NCI-H446 (cell line): ENCODE measurements at places on chromosomes 2 and 18.
A peak's percentile ranks its signal among the peaks of the same experiment; 100 is the strongest.

DNA sequence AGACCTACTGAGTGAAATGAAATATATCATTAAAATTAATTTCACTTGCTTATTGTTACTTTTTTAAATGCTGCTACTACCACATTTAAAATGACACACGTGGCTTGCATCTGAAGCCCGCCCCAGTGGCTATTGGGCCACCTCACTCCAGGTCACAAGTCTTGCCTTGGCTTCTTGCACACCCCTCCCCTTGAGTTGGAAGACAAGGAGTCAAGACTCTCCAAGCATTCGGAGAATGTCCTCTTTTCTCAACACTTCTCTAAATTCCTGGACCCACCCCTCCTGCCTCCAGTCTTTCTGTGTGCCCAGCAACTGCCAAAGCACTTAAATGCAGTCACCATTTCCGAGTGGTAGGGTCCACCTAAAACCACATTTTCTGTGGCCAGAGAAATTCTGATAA lies 73.4 kb downstream of the ZBTB7C start:
- no peak for DNase-seq

- no peak for DNase-seq
Observed at GRCh38 chr2:10374362-10374943, 71.7 kb downstream of the HPCAL1 start.

DNA sequence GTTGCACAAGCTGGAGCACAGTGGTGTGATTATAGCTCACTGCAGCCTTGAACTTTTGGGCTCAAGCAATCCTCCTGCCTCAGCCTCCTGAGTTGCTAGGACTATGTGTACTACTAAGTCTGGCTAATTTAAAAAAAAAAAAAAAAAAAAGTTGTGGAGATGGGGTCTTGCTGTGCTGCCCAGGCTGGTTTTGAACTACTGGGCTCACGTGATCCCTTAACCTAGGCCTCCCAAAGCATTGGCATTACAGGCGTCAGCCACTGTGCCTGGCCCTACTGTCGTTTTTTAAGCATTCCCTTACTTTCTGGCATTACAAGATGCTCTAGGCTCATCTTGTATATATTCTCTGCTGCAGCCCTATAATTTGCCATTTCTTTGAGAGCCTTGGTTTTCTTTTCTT lies 88.3 kb downstream of the RAPH1 start:
- no peak for DNase-seq

DNA sequence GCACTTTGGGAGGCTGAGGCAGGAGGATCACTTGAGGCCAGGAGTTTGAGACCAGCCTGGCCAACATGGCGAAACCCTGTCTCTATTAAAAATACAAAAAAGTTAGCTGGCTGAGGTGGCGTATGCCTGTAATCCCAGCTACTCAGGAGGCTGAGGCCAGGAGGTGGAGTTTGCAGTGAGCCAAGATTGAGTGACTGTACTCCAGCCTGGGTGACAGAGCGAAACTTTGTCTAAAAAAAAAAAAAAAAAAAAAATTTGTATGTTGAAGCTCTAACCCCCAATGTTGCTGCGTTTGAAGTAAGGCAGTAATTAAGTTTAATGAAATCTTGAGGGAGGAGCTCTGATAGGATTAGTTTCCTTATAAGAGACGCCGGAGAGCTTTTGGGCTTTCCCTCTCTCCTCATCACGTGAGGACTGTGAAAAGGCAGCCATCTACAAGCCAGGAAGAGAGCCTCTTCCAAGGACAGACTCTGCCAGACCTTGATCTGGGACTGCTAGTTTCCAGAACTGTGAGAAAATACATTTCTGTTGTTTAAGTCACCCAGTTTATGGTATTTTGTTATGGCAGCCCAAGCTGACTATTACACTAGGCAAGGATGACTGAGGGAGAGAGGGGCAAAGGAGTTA lies 11.5 kb upstream of the PNPT1 start:
- no peak for DNase-seq

DNA sequence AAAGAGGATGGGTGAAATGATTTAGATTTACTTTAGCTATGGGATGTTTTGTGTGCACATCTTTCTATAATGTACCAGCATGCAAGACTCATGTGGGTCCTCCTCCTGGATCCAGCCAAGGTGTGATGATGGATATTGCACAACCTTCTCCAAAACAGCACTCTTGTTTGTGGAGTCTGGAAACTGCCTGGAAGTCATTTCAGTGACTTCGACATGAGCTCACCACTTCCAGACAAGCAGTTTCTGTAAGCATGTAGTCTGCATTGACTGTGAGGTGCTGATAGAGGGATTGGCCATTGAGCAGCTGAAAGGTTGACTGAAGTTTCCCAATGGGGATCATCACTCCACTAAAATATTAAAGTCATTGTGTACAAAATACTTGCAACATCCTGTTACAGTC lies 154.0 kb downstream of the TRIB2 start:
- no peak for DNase-seq

- DNase-seq: no peak
Observed at GRCh38 chr18:35159782-35160181, 81.1 kb upstream of the ZNF397 start.

GRCh38 chr2:44612276-44612675 lies 250.5 kb downstream of the CAMKMT start:
- no peak for DNase-seq

DNA sequence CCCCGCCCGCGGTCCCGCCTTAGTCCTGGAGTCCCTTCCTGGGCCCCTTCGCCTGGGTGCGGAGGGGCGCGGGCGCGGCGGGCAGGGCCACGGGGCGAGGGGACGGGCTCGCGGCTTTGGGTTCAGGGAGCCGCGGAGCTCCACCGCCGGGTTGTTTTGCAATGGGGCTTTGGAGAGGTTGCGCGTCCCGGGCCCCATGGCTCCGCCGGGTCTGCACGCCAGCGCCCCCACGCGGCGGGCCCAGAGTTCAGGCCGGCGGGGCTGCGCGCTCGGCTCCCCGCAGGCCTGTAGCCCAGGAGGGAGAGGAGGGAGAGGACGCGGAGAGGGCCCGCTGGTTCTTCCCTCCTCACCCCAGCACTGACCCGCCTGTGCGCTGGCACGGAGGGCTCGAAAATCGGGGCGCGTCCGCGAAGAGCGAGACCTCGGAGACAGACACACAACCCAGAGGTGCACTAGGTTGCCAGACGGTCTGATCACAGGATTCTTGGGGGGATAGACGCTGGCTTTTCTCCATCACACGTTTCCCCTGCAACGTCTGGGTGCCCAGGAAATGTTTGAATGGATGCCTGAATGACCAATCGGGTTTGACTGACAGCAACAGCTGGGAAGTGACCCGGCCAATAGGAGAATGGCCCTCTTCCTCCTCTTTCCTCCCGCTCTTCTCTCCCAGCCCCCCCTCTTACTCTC lies 4.9 kb upstream of the SIX2 start:
- no peak for DNase-seq

- DNase-seq: no peak
Observed at GRCh38 chr2:74756356-74756890, 77.5 kb upstream of the HK2 start.

GRCh38 chr2:109645412-109646184 lies 31.4 kb downstream of the SOWAHC start:
- DNase-seq: no peak

GRCh38 chr2:62577994-62578781 lies 72.2 kb upstream of the TMEM17 start:
- no peak for DNase-seq

DNA sequence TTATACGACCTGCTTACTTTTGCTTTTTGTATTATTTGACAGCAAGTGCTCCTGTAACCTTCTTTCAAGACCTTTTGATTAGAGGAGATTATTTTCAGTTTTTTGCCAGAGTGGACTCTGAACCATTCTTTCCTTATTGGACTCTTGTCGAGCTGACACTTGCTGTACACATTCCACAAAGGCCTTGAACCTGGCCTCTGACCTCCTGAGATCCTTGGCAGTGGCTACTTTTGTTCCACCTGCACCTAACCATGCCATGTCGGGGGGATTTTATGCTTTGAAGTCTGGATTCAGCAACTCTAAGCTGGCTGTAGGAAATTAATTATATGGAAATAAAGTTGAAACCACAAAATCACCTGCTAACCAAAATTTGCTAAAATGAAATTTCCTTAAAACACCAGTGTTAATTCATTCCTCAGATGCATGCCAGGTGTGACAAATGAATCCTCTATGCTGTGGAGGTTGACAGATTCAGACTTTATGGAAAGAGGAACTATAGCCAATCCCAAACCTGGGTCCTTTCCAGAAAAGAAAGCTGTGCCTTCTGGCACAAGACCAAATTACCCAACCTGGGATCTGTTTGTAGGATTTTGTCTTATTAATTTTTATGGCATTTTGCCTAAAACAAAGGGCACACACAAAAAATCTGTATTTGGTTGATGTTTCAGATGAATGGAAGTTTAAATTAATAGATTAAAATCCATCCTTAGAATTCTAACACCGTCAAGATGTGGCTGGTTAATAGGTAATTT lies 110.4 kb downstream of the CDC42EP3 start:
- DNase-seq: peak; percentile 71

DNA sequence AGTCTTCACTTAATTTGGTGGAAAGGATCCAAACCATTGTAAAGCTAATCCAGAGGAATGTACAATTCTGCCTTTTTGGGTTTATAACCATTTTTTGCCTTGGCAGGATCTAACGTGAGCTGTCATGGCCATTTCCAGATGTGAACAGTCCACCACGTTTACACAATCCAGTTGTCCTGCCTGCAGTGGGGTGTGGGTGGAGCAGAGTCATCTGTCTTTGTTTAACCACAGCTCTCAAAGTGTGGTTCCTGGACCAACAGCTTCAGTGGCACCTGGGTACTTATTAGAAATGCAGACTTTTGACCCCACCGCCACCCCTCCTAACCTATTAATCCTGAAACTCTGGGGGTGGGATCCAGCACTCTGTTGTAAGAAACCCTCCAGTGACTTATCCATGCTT lies 35.9 kb downstream of the FHOD3 start:
- no peak for DNase-seq

- no peak for DNase-seq
Observed at GRCh38 chr2:176784633-176785200, 427.9 kb upstream of the HNRNPA3 start.

DNA sequence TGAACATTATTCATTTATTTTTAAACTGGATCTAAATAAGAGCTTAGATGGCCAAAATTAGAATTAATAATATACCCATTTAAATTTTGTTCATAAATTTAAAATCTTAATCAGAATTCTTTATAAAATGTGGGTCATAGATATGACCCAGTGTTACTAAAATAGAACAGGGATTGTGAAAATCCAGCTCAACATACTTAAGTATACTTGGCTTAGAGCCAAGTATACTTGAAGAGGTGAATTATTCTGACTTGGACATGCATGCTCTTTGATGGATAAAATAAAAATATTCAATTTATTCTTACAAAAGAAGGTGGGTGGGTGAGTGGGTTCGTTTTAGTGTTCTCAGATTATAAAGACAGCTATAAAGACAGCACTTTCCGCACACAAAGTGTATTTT lies 70.7 kb downstream of the SPOPL start:
- peak; percentile 1 for DNase-seq

DNA sequence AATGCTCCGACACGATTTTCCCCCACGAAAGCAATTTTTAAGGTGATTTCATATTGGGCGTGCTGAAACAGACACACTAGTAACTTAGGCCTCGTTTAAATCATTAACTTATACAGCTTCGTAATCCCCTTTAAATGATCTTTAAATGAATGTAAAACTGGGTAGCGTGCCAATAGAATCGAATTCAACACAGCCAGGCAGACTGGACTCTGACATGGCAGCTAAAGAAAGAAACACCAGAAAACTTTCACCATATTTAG lies 2.4 kb upstream of the ID2 start:
- peak; percentile 67 for DNase-seq

DNA sequence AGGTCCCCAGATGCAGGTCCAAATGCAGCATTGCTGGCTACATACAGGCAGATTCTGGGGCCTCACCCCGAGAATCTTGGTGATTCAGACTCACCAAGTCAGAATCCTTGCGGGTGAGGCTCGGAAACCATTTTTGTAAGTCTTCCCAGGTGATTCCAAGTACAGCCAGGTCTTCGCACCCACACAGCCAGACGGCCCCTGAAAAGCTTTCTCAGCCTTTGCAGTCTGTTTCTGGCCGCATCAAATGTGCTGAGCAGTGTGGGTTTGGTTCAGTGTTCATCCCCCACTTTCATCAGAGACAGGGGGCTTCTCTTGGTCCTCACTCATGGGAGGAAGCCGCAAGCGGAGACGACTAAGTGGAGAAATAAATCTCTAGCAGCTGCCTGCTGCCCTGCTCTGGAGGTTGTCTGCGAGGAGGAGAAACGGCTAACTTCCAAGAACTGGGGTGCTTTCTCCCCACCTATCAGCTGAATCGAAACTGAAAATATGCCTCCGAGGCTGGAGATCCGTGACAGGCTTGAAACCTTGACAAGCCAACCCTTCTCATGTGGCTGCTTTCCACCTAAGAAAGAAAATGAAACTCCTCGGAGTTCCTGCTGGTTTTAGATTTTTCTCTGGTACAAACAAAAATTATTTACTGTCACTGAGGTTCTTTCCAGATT lies 8.9 kb upstream of the TMEM185B start:
- DNase-seq: no peak

DNA sequence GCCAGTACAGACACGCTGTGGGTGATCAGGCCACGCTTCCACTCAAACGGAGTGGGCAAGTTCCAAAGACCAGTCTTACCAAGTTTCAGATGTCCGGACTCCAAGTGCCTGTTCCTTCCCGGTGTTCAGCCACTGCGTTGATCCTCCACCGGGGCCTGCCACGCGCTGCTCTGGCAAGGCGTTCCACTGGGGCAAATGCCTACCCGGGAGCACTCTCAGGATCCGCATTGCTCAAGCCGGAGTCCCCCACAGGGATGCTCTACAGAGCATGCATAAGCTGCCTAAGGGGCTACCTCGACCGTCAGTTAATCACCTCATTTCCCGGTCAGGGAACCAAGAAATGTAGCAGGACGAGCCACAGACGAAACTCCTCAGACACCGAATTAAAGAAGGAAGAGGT lies 37.0 kb upstream of the CLASP1 start:
- no peak for DNase-seq
